ENCODE measurements at places on chromosomes 6 and 20.

- DNase-seq: no peak
Measured at GRCh38 chr6:152233547-152234320, 403.4 kb downstream of the SYNE1 start.

DNA sequence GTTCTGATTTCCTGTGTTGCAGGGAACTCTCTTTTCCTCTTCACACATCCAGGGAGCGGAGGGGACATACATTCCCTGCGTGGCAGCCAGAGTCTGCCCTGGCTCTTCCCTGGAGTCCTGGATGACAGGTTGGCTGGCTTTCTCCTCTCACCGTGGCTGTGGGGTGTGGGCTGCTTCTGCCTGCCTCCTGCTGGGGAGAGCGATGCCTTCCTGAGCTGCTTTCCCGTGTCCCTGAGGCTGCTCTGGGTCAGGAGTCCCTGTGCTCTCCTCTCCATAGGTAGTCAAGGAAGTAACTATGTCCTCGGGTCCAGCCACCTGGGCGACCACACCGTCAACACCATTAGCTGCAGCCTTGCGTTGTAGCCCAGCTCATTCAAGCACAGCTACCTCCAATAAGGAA, 451.7 kb downstream of the QKI start:
- no peak for DNase-seq

DNA sequence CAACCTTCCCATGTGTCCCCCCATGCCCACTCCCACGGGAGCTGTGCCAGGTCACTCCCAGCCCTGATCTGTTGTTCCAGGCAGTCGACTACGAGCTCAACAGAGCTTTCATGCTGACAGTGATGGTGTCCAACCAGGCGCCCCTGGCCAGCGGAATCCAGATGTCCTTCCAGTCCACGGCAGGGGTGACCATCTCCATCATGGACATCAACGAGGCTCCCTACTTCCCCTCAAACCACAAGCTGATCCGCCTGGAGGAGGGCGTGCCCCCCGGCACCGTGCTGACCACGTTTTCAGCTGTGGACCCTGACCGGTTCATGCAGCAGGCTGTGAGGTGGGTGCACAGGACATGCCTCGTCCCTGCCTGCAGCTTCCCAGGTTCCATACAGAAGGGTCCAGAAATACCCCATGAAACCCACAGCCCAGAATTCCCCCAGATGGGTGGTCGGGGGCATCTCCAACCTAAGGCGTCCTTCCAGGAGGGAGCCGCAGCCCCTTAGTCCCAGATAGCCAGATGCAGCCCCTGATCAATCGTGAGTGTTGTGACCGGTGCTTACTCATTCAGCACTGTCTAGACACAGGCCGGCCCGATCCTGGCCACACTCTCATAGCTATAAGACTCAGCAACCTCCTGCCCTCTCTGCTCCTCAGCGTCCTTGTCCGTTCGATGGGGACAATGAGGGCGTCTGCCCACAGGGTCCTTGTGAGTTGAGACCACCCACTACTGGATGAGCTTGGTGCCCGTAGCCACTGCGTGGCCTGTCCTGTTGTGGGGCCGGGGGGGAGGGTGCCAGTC, 142.1 kb downstream of the TAF4 start:
- no peak for DNase-seq

- DNase-seq: no peak
Measured at GRCh38 chr6:149075616-149076354, 241.7 kb upstream of the TAB2 start.

DNA sequence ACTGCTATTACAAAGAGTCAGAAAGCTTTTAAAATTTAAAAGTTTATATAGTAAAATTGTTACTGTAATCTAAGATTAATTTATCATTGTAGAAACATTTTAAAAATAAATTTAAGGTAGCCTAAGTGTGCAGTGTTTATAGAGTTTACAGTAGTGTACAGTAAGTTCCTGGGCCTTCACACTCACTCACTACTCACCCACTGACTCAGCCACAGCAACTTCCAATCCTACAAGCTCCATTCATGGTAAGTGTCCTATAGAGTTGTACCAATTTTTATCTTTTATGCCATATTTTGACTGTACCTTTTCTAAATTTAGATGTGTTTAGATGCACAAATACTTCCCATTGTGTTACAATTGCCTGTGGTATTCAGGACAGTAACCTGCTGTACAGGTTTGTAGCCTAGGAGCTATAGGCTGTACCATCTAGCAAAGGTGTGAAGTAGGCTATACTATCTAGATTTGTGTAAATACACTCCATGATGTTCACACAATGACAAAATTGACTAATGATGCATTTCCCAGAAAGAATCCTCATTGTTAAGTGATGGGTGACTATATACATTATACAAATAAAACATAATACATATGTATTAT, 10.2 kb upstream of the TMEM170B start:
- no peak for DNase-seq

GRCh38 chr6:145485288-145485687, 250.0 kb downstream of the EPM2A start:
- DNase-seq: no peak

- DNase-seq: no peak
Measured at GRCh38 chr20:63702036-63702665, 5.6 kb downstream of the ARFRP1 start.

DNA sequence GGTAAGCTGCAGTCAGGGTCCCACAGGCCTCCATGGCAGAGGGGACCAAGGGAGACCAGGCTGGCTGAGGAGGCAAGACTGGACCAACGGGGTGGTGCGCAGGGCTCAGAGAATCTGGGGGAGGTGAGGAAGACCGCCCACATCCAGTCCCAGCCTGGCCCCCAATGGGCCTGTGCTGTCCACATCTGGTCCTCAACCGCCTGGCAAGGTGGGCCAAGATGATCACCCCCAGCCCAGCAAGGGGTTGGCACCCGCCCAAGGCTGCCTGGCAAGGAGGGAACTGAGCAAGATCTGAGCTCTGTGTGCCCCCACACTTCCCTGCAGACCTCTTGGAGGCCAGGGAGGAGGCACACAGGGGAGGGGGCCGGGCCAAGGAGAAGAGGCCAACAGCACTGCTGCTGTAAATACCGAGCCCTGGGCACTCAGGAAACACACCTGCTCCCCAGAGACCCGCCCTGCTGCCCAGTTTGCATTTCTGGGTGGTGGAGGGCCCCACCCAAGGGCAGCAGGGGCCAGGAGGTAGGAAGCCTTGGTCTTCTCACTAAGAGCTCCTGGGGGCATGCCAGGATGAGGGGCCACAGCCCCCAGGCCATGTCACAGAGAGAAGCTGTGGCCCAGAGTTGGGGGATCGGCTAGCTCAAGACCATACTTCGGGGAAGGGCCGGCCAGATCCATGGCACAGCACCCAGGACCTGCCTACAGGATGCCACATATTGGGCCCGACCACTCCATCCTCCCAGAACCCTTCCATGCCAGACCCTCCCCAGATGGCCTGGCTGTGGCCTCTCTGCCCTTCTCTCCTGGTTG, 109.6 kb downstream of the ASXL1 start:
- DNase-seq: no peak

DNA sequence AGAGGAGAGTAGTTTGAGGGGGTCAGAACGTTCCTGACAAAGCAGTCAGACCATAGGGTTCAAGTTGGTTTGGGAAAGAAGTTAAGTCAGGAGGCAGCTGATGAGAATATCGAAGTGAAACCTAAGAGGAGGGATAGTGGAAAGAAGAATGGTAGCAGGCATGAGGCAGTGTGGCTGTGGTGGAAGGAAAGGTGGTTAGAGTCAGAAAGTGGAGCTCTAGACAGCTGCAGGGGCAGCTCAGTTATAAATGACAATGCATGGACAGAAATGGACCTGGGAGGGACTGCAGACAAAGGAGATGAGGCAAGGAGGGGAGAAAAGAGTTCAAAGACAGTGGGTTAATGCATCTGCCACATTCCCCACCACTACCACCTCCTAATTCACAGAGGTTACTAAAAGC, 66.6 kb downstream of the SMLR1 start:
- DNase-seq: no peak

DNA sequence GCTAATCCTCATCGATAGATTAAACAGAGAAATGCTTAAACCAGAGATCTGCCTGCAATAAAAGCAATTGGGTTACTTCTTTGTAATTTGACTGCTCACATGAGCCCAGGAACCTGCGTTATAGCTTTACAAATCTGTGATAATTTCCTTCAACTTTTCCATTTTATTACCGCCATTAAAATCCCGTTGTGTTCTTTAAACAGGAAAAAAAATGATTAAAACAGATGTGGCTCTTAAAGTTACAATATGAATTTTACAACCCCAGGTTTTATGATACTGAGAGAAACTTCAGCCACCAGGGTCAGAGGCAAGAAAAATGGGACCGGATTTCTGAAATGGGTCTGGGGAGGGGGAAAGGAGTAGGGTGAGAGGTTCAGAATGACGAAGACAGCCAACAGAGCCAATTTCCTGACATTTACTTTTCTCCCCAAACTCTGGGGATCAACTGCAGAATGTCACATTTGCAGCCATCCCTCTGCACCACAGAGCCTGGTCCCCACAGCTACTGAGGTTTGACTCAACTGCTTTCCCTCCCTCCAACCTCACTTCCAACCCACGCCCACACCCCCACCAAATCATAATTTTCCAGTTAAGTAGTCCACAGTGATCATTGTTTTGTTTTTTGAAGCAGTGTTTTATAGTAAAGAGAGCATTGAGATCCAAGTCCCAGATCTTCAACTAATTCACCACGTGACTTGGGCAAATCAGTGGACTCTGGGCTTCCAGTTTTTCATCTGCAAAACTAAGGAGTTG, 77.6 kb upstream of the EYA2 start:
- no peak for DNase-seq

DNA sequence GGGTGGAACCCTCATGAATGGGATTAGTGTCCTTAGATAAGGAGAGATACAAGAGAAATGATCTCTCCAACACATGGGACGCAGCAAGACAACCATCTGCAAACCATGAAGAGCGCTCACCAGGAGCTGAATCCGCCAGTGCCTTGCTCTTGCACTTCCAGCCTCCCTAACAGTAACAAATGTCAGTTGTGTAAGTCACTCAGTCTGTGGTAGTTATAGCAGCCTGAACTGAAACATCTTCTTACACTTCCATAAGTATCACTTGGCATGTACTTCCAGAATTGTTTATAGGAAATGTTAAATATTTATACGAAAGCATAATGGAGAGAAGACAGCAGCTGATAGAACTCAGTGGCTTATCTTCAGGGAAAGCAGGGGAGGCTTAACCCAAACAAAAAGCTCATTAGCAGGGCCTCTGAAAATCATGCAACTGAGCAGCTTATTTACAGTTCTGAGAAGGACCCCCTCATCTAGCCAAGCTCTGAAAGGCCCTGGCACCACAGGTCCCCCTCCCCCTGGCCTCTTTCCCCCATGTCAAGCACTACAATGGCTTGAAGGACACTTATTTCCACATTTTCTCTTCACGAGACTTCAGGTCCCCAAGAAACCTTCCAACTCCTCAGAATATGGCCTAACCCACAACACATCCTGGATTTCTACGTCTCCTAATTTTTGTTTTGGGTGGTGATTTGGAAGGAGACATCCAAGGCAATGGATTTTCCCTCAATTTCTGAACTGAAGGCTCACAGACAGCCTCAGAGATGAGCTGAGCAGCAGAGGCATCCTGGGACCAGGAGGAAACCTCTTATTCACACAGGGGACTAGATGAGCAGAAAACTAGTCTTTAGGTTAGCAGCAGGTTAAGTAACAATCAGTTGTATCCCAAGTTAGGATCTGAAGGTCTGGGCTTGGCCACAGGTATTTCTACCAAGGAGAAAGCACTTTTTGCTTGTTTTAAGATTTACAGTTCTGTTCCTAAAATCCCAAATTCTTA, 49.1 kb downstream of the GCLC start:
- no peak for DNase-seq

- DNase-seq: no peak
Measured at GRCh38 chr20:43583982-43584432, 6.7 kb upstream of the IFT52 start.

DNA sequence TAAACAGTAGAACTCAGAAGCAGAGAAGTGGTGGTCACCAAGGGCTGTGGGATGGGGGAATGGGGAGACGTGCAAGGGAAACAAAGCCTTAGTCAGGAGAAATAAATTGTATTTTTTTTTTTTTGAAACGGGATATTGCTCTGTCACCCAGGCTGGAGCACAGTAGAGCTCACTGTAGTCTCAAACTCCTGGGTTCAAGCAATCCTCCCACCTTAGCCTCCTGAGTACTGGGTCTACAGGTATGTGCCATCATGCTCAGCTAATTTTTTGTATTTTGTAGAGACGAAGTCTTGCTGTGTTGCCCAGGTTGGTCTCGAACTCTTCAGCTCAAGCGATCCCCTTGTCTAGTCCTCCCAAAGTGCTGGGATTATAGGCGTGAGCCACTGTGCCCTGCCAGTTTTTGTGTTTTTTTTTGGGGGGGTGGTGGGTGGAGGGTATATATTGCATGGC, 3.4 kb downstream of the HSPA1B start:
- no peak for DNase-seq

GRCh38 chr20:22491194-22491505, 93.2 kb downstream of the FOXA2 start:
- DNase-seq: no peak

DNA sequence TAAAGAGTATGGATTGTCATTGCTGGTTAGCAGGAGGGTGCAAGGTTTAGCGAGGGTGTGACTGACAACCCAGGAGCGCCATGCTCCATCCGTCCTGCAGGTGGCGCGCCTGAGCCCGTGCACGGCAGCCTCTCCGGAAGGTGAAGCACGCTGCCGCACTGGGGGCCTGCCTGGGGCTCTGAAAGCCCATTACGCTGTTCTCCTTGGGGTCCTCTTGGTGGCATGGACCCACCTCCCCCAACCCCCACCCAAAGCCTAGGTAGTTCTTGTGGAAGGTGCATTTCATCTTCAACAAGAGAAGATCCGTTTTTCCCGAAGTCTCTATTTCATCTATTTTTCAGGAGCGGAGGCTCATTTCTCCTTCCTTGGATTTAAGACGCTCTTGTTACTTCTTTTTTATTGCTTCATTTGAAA, 197.4 kb upstream of the KCNG1 start:
- no peak for DNase-seq

GRCh38 chr6:55034752-55035151, 139.6 kb upstream of the HCRTR2 start:
- DNase-seq: no peak

- DNase-seq: no peak
Measured at GRCh38 chr20:50645253-50646068, 45.9 kb downstream of the RIPOR3 start.

DNA sequence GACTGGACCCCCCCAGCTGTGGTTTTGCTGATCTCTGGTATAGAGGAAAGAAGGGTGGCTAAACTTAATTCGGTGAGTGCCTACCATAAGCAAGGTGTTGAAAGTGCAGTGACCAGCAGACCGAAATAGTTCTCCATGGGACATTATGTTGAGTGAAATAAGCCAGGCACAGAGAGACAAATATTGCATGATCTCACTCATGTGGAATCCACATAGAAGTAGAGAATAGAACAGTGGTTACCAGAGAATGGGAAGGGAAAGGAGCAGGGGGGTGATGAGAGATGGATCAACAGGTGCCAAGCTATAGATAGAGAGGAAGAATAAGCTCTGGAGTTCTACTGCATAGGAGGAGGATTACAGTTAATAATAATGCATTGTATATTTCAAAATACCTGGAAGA, 9.7 kb upstream of the GCNT2 start:
- no peak for DNase-seq

- no peak for DNase-seq
Measured at GRCh38 chr6:167151648-167152047, 6.1 kb downstream of the GPR31 start.

All from cortex of kidney (tissue), 1 donor.